Aorta (tissue), 5 donors: ENCODE measurements at places on chromosomes 1 and 21.

GRCh38 chr21:46006547-46007491 is 25.2 kb downstream of the COL6A1 start:
- DNase-seq: peak; percentile 42

DNA sequence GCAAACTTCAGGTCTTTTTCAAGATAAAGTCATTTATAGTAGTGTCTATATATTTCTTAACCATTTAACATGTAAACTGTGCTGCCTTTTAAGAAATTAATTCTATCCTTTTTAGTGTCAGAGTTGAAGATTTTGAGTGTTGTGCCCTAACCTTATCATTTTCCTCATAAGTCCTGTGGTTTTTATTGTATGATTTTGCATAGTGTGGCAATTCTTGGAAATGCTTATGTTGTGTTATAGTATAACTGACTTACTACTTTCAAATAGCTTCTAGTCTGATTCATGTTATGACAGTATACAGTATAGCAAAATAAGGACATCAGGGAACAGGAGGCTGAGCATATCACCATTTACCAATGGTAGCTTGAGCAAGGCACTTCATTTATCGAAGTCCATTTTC is 99.1 kb downstream of the PTBP2 start:
- no peak for DNase-seq

DNA sequence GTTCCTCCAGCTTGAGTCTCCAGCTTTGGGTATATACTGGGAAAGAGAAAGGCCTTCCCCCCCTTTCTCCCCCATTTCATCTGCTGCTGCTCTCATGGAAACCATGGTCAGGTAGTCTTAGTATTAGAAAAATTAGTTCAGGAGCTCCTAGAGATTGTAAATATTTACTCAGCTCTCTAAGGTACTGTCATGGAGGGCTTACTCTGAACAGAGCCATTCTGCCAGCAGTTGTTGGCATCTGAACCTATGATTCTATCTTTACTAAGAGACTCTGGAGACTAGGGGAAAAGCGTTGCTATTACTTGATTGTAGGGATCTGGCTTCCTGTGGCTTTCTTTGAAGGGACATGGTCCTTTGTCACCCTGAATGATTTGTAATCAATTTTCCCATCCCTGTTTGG is 6.1 kb downstream of the INTS3 start:
- DNase-seq: no peak

DNA sequence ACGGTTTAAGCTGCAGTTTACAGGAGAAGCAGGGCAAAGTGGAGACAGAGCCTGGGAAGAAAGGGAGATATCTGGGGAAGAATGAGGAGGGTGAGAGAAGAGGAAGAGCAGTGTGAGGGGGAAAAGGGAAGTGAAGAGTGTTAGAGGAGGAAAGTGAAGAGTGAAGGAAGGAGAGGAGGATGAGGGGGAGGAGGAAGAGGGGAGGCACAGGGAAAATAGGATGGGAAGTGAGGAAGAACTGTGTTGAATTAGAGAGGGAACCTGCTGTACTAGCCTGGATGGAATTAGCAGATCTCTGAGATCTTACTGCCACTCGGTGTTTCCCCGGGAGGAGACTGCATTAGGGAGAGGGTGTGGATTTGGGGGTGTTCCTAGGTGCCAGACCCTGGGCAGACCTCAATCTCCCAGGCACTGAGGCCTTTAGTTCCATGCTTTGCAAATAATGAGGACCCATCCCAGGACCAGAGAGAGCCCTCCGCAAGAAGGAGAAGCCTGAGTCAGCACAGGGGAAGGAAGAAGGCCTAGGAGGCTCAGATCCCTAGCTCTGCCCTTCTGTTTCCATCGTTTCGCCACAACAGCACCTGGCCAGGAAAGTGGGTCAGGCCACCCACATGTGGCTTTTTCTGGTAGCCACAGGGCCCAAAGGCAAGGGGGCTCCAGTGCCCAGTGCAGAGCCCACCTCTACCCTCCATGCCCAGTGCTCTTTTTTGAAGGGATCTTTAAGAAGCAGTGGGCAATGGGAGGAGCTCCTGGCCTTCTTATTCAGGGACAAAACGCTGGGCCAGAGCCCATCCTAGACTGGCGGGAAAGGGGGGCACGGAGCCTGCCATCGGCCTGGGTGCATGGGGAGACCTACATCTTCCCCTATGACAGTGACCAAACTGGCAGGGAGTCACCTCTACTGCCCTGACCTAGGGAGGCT is 2.0 kb downstream of the LRRN2 start:
- no peak for DNase-seq

GRCh38 chr1:24345334-24345733 is 26.2 kb downstream of the GRHL3 start:
- no peak for DNase-seq

GRCh38 chr1:164685266-164686035 is 126.5 kb downstream of the PBX1 start:
- DNase-seq: no peak

GRCh38 chr1:231272173-231272572 is 31.2 kb downstream of the GNPAT start:
- DNase-seq: no peak

- DNase-seq: no peak
Measured at GRCh38 chr1:47696404-47696736, 258.5 kb downstream of the FOXD2 start.

DNA sequence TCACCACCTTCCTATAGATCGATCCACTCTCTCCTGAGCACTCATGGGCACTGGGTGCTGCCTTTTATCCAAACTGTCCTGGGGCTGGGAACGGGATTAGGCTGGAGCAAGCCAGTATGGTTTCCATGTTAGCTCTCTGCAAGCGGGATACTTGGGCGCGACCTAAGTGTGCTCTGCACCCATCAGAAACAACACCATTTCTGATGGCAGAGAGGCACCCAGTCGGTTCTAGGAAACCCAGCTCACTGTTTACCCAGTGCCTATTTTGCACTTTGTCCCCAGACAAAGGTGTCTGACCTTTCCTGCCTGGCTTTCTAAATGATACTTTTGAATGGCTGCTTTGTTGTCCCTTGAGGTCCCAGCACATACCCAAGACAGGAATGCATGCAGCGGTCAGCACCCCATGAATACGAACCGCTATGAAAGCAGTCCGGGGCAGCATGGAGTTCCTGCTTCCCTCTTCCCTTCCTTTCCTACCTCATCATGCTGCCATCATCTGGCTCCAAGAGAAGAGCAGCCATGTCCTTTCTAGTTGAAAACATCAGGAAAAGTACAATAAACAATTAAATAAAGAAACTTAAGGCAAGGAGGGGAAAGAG is 83.9 kb downstream of the TRABD2B start:
- no peak for DNase-seq
